Caco-2 (cell line): ENCODE measurements at places on chromosomes 11 and 22. TPM values are rescaled to one million over a fixed set of nuclear protein-coding genes. Genes with fewer than 3 reads are reported as not detected.

GRCh38 chr11:96103721-96104120 lies 179.8 kb upstream of the MTMR2 start:
- no peak overlapping the region for H3K27ac ChIP-seq
- no peak for DNase-seq
- no peaks in the 10 kb centered on the region for H3K36me3 ChIP-seq

DNA sequence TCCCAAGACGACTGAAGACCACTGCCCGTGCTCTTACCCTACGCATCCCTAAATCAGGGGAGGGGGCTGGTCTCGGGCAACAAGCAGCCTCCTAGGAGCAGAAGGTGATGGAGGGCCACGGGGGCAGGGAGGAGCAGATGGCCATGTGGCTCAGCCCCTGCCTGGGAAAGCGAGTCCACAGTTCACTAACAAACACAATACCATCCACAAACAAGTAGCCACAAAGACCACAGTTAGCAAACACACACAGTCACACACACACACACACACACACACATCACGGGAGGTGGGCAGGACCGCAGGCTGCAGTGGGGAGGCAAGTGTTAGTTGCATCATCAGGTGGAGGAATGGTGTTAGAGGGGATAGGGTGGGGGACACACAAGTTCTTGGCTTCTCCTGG lies 13.2 kb upstream of the FXYD2 start:
- H3K27me3 ChIP-seq: no peaks in the 10 kb centered on the region
- peak overlapping the region; percentile 19 for H3K27ac ChIP-seq
- H3K4me1 ChIP-seq: peaks cover 14% of the 10 kb centered on the region
- no peaks in the 10 kb centered on the region for H3K36me3 ChIP-seq
- DNase-seq: no peak
- H3K4me3 ChIP-seq: no peak overlapping the region

DNA sequence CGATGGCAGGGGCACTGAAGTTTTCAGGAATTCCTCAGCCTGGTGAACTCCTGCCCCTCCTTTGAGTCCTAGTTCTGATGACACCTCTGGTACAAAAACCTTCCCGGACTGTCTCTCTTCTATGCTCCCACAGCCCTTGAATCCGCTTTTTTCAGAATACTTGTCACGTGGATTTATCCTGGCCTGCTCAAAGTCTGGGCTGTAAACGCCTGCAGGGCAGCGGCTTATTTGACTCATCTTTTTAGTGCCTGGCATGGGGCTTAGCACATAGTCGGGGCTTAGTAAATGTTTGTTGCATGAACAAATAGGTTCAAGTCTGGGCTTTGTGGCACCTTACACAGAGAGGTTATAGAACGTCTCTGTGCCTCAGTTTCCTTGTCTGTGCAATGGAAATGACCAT lies 13.4 kb upstream of the KCNJ11 start:
- no peak for DNase-seq
- no peaks in the 10 kb centered on the region for H3K27me3 ChIP-seq
- H3K36me3 ChIP-seq: no peaks in the 10 kb centered on the region
- H3K4me3 ChIP-seq: no peak overlapping the region
- H3K4me1 ChIP-seq: no peaks in the 10 kb centered on the region
- H3K27ac ChIP-seq: no peak overlapping the region

DNA sequence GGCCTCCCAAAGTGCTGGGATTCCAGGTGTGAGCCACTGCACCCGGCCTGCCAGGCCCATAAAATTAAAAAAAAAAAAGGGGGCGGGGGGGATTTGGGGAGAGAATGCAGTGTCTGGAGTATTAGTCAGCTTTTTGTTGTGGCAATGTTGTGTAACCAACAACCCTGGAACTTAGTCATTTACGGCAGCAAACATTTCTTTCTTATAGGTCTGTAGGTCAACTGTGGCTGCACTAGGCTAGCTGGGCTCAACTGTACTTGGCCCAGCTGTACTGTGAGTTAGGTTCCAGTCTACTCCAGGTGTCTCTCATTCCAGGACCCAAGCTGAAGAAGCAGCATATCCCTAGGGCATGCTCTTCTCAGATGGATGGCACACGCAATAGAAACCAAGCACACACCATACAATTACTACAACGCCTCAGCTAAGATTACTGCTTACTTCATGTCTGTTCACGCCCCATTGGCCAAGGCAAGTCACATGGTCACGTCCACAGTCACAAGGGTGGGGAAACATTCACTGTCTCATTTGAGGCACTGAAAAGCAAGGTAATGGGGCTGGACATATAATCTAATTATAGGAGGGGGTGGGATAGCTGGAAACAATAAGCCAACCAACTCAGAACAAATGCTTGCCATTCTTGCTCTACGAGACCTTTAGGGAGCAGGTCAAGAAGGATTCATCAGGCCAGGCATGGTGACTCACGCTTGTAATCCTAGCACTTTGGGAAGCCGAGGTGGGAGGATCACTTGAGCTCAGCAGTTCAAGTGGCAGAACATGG lies 10.4 kb upstream of the SPINDOC start:
- H3K4me1 ChIP-seq: peaks cover 7% of the 10 kb centered on the region; the same call in 1 of the 2 replicates
- no peaks in the 10 kb centered on the region for H3K36me3 ChIP-seq
- H3K27ac ChIP-seq: peak overlapping the region; percentile 65
- no peaks in the 10 kb centered on the region for H3K27me3 ChIP-seq
- peak; percentile 43 for DNase-seq

The NEFH gene
- not detected in 2 replicates for total RNA-seq
